ENCODE measurements at places on chromosomes 1 and 21. TPM values are rescaled to one million over a fixed set of nuclear protein-coding genes. Genes with fewer than 3 reads are reported as not detected.

- no peaks in the 10 kb centered on the region for H3K4me1 ChIP-seq
- no peak overlapping the region for H3K4me3 ChIP-seq
- H3K27me3 ChIP-seq, result no peaks in the 10 kb centered on the region
Observed at GRCh38 chr1:154944401-154945159, 8.1 kb upstream of the PMVK start.

PIK3CD gene
- total RNA-seq, result 11.9 TPM

DNA sequence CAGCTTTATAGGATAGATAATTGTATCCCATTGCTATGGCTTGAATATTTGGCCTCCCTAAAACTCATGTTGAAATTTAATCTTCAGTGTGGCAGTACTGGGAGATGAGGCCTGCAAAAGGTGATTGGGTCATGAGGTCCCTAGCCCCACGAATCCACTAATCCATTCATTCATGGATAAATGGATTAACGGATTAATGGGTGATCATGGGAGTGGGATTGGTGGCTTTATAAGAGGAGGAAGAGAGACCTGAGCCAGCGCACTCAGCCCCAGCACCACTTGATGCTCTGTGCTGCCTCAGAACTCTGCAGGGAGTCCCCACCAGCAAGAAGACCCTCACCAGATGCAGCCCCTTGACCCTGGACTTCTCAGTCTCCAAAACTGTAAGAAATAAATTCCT, 32.0 kb downstream of the S100A6 start:
- no peaks in the 10 kb centered on the region for H3K27me3 ChIP-seq
- H3K36me3 ChIP-seq, result no peaks in the 10 kb centered on the region
- H3K27ac ChIP-seq, result no peak overlapping the region
- DNase-seq, result no peak
- no peaks in the 10 kb centered on the region for H3K4me1 ChIP-seq
- H3K4me3 ChIP-seq, result no peak overlapping the region

DNA sequence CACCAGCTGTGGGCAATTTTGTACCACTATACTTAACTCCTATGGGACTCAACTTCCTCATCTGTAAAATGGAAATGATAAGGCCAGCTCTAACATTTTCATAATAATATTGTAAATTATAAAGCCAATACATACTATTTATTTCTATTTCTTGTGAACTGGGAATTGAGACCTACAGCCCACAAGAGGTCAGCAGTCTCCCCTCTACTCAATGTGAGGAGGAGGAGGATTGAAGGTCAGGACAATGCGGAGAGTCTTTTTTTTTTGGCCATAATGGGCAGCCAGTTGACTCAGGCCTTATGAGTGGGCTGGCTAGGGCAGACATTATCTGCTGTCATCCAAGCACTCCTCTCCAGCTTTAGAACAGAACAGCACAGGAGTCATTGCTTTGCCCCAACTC, 90.5 kb downstream of the NUF2 start:
- no peaks in the 10 kb centered on the region for H3K27me3 ChIP-seq
- no peaks in the 10 kb centered on the region for H3K36me3 ChIP-seq
- H3K27ac ChIP-seq, result no peak overlapping the region

GRCh38 chr1:150560576-150561253, 11.5 kb downstream of the ADAMTSL4 start:
- peak overlapping the region; percentile 47 for H3K4me3 ChIP-seq
- peak; percentile 92 for DNase-seq
- peaks cover 53% of the 10 kb centered on the region for H3K4me1 ChIP-seq
- H3K27ac ChIP-seq, result peak overlapping the region; percentile 100
